ENCODE measurements at places on chromosomes 12 and 14. TPM values are rescaled to one million over a fixed set of nuclear protein-coding genes. Genes with fewer than 3 reads are reported as not detected.
A peak's percentile ranks its signal among the peaks of the same experiment; 100 is the strongest.

GRCh38 chr14:39154594-39155189 is 15.4 kb downstream of the TRAPPC6B start:
- no peak for DNase-seq

DNA sequence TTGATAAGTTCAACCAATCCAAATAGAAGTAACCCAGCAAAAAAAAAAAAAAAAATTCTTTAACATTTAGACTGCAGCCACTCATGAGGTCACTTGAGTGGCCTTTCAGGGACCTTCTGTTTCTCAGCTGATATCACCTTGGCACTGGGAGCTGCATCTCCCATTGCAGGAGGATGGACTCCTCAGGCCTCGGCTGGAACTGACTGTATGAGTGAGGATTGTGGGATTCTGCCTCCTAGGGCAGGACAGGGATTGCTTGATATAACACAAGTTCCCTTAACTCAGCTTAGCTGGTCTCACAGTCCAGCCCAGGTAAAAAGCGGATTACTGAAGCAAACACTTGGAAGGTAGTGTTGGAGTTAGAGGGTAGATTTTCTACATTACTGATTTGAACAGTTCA is 3.5 kb upstream of the GUCY2C start:
- no peak for DNase-seq

- DNase-seq, result peak; percentile 50
Measured at GRCh38 chr12:70535896-70536374, 101.3 kb downstream of the PTPRB start.

- DNase-seq, result no peak
Measured at GRCh38 chr12:119169150-119169549, 9.6 kb upstream of the HSPB8 start.

DNA sequence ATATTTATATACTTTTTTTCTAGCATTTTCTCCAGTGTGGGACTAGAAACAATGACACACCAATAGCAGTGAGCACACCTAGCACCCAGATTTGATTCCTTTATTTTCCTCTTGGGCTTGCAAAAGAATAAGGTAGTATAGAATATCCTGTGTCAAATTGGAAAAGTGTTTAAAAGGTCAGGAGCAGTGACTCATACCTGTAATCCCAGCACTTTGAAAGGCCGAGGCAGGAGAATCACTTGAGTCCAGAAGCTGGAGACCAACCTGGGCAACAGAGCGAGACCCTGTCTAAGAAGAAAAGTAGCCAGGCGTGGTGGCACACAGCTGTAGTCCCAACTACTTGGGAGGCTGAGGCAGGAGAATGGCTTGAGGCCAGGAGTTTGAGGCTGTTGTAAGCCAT is 53.8 kb upstream of the SGPP1 start:
- no peak for DNase-seq

The ZC2HC1C gene
- total RNA-seq, result 0.99 TPM

The FSCB gene
- not detected for total RNA-seq

The SCN8A gene
- total RNA-seq, result 30.7 TPM

Data from pulmonary artery endothelial cell (primary cell).